Common myeloid progenitor, CD34-positive (primary cell): ENCODE measurements at places on chromosomes 2 and 18.

DNA sequence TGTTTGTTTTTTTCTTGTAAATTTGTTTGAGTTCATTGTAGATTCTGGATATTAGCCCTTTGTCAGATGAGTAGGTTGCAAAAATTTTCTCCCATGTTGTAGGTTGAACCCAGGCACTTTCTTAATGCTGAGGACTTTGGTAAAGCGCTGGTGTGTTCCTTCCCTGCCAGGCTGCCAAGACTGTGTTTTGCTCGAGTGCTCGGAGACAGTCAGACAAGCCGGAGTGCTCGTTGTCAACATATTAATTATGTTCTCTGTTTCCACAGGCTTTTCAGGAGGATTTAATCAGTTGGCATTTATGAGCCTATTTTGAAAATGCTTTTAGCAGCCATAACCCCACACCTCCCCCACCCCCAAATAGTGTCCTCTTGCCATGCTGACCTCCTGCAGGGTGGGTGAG is 6.4 kb downstream of the MTCL1 start:
- no peak overlapping the region for H3K27ac ChIP-seq
- DNase-seq: no peak
- peaks cover 5% of the 10 kb centered on the region for H3K27me3 ChIP-seq
- no peak overlapping the region for H3K4me3 ChIP-seq
- H3K4me1 ChIP-seq: peaks cover 5% of the 10 kb centered on the region

DNA sequence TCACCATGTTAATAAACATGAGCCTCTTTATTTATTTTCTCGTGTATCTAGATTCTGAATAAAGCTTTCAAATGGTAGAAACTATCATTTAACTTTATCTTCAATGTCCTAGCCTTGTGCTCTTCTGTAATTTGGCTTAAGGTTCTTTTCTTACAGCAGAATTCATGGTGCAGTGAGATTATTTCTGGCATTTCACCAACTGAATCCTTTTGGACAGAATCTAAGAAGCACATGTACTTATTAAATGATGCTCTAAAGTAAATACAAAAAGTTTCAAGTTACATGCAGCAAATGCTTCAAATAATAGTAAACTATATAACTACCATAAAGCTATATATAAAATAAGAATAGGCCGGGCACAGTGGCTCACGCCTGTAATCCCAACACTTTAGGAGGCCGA is 65.9 kb downstream of the AP1S3 start:
- no peaks in the 10 kb centered on the region for H3K4me1 ChIP-seq
- H3K27ac ChIP-seq: no peak overlapping the region
- no peaks in the 10 kb centered on the region for H3K36me3 ChIP-seq
- H3K27me3 ChIP-seq: no peaks in the 10 kb centered on the region

- no peak overlapping the region for H3K27ac ChIP-seq
- no peak overlapping the region for H3K4me3 ChIP-seq
- DNase-seq: no peak
- H3K36me3 ChIP-seq: no peaks in the 10 kb centered on the region
- peaks cover 4% of the 10 kb centered on the region for H3K27me3 ChIP-seq
Observed at GRCh38 chr2:234060236-234060635, 9.7 kb downstream of the SPP2 start.

DNA sequence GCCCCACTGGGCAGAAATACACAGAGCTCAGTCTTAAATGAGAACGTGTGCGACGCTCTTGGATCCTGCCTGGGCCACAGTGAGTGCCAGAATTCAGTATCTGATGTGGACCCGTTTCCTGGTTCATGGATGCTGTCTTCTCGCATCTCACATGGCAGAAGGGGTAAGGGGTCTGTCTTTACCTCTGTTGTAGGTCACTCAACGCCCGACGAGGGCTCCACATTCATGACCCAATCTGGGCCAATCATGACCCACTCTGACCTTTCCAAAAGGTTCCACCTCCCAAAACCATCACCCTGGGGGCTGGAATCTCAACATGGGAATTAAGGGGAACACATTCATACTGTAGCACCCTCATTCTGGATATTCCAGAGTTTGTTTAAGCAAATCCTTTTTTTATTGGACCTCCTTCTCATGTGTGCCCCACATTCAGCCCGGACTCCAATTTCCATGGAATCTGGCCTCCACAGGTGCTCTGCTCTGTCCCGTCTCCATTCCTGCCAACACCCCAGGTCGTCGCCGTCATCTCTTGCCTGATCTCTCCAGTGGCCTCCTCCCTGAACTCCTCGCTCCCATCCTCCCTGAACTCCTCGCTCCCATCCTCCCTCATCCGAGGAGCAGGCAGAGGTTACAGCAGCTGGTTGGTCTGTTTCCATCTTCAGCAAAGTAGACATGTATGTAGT is 78.9 kb upstream of the OTOS start:
- H3K36me3 ChIP-seq: no peaks in the 10 kb centered on the region
- no peak for DNase-seq
- H3K4me3 ChIP-seq: no peak overlapping the region

DNA sequence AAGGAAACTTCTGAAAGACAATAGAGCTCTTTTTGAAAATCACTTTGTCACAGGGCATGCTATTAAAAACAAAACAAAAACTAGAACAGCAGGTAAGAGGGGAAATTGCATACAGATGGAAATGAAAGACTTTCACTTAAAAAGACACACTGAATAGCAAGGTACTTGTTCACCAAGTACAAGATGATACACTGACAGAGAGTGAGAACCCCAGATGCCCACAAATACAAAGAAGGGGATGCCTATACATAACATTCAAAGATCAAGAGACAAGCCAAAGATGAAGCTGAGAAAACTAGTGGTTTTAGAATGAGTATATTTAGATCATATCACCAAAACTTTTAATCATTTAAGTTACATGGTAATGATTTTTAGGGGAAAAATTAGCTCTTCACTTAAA is 60.7 kb downstream of the ASXL2 start:
- H3K27ac ChIP-seq: no peak overlapping the region
- H3K36me3 ChIP-seq: no peaks in the 10 kb centered on the region
- no peaks in the 10 kb centered on the region for H3K27me3 ChIP-seq
- no peak overlapping the region for H3K4me3 ChIP-seq

DNA sequence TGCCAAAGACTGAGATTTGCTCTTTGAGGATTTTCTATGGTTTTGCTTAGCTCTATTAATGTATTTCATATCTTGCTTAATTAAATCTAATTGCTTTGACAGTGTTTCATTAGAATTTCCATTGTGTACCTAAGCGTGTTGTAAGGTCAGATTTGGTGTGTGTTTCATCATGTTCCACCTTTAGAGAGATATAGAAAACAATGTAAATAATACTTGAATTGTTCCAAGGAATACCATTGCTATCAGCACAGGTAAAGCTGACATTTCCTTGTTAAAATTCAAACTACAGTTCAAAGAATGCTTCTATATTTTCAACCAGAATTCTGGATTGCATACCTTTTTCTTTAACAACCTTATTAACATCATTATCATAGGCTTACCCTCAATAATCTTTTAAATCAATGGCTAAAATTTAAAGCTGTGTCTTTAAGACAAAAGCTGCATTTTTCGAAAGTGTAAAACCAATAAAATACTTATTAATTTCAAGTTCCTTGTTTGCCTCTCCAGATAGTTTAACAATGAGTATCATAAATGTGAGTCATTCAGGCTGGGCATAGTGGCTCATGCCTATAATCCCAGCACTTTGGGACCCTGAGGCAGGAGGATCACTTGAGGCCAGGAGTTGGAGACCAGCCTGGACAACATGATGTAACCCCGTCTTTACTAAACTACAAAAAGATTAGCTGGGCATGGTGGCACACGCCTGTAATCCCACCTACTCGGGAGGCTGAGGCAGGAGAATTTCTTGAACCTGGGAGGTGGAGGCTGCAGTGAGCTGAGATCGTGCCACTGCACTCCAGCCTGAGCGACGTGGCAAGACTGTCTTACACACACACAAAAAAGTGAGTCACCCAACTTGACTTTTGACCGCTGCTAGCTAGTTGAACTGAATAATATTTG is 188.0 kb upstream of the PKDCC start:
- no peaks in the 10 kb centered on the region for H3K4me1 ChIP-seq
- DNase-seq: no peak
- H3K36me3 ChIP-seq: no peaks in the 10 kb centered on the region
- H3K4me3 ChIP-seq: no peak overlapping the region
- H3K27ac ChIP-seq: no peak overlapping the region
- no peaks in the 10 kb centered on the region for H3K27me3 ChIP-seq

GRCh38 chr2:228518-229278 is 35.1 kb downstream of the SH3YL1 start:
- peaks cover 54% of the 10 kb centered on the region for H3K36me3 ChIP-seq
- DNase-seq: no peak
- H3K27ac ChIP-seq: no peak overlapping the region
- no peaks in the 10 kb centered on the region for H3K4me1 ChIP-seq
- no peaks in the 10 kb centered on the region for H3K27me3 ChIP-seq

DNA sequence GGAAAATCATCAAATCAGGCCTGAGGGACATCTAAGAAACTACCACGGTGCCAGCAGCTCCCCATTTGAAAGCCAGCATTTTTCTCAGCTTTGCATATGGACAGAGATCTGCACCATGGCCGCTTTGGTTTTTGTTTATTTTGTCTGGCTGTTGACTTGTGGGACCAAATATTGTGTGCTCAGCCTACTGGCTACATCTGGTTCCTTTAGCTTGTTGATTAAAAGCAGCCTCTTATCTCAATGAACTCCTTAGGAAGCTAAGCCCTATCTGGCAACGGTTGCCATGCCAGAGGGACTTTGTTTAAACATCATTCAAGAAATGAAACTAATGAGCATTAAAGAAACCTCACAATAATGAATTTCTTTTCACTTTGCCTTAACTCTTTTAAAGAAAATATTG is 32.4 kb upstream of the CCDC150 start:
- DNase-seq: peak; percentile 70
- H3K36me3 ChIP-seq: no peaks in the 10 kb centered on the region
- no peaks in the 10 kb centered on the region for H3K27me3 ChIP-seq
- H3K4me1 ChIP-seq: no peaks in the 10 kb centered on the region
- H3K27ac ChIP-seq: no peak overlapping the region

DNA sequence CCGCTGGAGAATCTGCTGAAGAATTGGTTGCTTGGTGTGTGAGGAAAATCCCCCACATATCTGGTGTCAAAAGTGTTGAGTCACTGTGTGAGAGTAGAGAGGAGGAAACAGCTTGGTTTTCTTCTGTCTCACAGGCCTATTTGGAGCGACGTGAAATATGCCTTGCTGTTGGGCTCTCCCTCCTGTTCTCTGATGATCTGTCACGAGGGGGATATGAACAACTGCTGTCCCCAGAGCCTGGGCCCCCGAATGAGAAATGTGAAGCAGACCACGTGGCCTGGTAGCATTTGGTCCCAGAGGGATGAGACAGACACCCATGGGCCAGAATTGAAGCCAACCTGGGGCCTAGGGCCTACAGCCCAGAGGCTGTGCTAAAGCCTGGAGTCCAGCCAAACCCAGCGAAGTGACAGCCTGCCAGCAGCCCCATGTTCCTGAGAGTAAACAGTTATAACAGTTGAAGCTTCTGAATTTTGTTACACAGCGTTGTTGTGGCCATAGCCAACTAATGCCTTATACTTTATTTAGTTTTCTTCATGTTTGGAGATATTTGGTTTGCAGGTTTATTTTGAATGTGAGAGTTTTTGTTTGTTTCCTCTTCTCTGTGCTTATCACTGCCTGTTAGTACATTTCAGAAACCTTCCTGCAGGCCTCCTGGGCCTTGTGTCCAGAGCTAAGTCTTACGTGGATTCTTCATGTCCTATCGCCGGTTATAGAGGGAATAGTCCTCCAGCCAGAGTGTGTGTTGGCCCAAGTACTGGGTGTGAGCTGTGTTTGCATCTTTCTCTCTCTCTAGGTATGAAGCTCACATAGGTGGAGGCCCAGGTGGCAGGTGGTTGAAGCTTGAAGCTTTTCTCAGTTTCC is 18.7 kb upstream of the COLEC12 start:
- H3K27me3 ChIP-seq: no peaks in the 10 kb centered on the region
- peak; percentile 89 for DNase-seq
- H3K27ac ChIP-seq: peak overlapping the region; percentile 69
- no peaks in the 10 kb centered on the region for H3K36me3 ChIP-seq
